ENCODE measurements at places on chromosomes 4 and X.

- DNase-seq = peak; percentile 1
Measured at GRCh38 chr4:113300471-113300928, 251.0 kb downstream of the ANK2 start.

DNA sequence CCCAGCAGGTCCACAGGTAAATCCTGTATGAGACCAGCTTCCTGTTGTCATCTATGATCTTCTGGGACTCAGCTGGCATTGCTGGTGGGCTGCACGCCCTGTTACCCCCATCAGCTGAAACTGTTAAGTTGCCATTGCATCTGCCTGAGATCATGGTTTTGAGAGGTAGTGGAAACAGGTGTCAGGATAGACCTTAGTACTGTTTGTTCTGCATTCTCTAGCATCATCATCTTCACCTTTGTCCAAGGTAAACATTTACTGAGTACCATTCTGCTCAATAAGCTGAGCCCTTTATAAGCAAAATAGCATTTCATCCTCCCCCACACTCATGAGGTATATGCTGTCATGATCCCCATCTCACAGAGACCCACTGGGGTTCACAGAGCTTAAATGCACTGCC is 42.9 kb upstream of the PROM1 start:
- DNase-seq = no peak

- DNase-seq = no peak
Measured at GRCh38 chr4:163744861-163745260, 250.4 kb downstream of the TMA16 start.

DNA sequence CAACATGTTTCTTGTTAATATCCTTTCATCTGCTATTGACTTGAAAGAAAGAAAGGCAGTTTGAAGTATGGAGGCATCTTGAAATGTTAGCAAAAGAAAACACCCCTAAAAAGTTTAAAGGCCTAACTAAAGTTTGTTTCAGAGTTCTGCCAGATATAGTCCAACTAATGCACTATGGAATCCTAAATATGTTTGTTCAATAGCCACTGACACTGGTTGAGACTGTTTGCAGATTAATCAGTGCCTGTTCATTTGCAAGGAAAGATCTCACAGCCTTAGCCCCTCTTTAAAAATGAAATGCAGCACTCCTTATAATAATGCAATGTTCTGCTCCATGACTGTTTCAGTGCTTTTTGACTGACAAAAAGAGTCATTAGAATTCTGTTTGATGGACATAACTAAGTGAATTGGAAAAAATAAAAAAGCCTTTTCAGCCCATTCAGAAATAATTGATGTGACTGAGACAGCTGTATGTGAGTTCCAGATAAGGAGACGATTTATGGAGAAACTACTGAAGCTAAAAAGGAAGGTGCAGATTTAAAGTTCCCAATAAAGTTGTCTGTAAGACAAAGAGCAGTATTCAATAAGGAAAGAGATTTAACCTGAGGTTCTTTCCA is 192.0 kb downstream of the PCDH7 start:
- DNase-seq = no peak

DNA sequence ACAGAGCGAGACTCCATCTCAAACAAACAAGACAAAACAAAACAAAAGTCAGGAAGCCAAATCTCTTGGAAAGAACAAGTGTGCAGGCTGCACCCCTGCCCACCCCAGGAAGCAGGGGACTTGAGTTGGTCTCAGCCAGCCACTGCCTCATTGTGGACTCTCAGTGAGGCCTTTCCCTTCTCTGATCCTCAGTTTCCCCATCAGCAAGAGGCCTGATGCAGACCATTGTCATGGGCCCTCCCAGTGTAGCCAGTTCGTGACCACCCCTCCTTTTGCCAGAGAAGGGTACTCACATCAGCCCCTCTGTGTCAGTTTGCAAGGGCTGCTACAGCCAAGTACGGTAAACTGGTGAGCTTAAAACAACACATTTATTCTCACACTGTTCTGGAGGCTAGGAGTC is 48.9 kb upstream of the MAMLD1 start:
- DNase-seq = no peak

DNA sequence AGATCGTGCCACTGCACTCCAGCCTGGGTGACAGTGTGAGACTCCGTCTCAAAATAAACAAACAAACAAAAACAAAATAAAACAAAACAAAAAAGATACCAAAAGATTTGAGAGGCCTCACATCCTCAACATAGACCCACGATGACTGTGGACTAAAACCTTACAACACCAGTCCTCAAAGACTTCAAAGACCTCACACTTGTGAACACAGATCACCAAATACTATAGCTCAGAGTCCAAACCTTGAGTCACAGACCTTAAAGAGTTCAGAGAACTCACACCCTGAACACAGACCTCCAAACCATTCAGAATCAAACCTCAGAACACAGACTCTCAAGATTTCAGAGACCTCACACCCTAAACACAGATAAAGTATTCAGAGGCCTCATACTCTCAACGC is 12.7 kb upstream of the PAGE4 start:
- no peak for DNase-seq

DNA sequence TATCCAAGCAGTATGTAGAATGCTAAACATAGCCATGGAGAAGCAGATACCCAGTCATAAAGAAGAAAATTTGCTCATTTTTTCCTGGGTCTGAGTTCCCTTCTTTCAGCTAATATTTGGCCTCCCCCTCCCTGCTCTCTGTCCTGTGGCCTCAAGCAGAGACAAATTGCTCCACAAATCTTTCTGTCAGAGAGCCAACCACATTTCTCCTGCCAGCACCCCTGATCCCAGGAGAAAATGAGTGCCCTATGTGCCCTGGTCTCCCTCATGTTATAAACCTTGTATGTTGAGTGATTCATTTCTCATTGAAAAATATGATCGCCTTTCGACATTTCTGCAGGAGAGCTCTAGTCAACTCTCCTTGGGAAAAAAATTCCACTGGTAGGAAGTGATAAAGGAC is 82.0 kb downstream of the TMEM156 start:
- no peak for DNase-seq

DNA sequence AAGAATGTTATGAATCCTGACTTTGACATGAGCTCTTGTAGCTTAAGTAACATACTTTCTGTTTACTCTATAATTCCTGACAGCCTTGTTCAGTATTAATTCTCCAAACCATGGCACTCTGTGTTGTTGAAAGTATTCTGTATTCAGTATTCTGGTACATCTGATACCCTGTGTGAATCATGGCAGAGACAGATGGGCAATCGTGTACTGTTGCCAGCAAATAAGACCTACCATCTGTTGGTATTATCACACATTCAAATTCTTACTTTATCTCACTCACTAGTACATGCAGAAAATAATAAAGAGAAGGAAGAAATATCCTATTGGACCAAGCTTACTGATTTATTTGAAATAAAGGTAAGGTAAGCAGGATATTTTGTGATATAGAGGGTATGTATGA is 7.9 kb downstream of the MBTPS2 start:
- no peak for DNase-seq

DNA sequence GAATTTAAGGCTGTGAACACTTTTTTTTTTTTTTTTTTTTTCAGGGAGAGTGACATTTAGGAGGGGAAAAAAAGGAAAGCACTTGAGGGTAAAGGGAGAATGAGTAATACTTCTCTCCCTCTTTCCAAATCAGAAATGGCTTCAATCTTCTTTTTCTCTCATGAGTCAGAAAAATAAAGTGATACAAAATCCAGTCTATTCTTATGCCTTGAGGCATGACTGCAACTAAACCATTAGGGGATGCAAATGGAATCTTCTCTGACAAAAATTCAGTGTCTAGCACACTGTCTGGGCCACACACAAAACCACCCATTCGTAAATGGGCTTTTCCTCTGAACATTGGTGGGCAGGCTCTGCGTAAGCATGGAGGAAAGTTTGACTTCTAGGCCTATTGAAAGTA is 46.7 kb upstream of the POU4F2 start:
- DNase-seq = no peak

- peak; percentile 44 for DNase-seq
Measured at GRCh38 chr4:152659806-152660205, 20.0 kb downstream of the TMEM154 start.

- DNase-seq = no peak
Measured at GRCh38 chr4:92634882-92635281, 331.1 kb downstream of the GRID2 start.
